NCI-H446 treated with DMSO at 0.1 percent for 48 hours (cell line): ENCODE measurements at places on chromosomes 5 and 9.

DNA sequence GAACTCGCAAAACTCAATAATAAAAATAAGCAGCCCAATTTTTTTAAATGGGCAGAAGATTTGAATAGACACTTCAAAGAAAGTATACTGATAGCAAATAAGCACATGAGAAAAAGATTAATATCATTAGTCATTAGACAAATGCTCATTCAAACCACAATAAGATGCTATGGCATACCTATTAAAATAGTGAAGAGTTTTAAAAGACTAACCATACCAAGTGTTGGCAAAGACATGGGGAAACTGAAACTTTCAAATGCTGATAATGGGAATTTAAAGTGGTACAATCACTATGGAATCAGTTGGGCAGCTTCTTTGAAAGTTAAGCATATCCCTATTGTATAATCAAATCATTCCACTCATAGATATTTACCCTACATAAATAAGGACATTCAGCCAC is 26.6 kb upstream of the ORM1 start:
- no peak for DNase-seq

DNA sequence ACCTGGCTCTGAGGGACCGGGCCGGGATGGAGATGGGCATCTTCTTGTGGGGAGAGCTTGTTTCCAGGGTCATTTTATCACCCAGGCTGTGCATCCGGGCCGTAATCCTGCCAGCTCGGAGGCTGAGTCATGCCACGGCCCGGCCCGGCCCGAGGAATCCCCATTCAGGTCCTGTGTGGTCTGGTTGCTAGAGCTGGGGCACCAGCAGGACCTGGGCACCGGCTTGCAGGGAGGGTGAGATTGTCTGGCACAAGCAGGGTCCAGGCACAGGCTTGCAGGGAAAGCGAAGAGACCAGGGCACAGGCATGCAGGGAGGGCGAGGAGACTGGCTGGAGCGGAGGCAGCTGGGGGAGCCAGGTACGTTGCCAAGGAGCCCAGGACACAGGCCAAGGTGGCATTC is 106.8 kb downstream of the RXRA start:
- no peak for DNase-seq

DNA sequence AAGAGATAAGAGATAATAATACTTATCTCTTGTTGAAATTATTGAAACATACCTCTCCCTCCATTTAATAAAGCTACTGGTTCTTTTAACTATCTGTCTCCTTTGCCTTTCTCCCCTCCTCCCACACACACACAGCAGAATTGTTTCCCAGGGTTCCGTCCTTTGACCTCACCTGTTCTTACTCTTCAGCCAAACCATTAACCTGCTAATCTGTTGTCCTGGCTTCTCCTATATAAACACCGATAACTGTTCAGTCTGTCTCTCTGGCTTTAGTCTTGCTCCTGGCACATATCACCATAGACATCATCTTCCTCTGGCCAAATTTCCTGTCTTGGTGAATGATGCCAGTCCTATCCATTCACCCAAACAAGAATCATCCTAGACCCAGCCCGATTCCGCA is 7.7 kb downstream of the RHOBTB3 start:
- DNase-seq: no peak

DNA sequence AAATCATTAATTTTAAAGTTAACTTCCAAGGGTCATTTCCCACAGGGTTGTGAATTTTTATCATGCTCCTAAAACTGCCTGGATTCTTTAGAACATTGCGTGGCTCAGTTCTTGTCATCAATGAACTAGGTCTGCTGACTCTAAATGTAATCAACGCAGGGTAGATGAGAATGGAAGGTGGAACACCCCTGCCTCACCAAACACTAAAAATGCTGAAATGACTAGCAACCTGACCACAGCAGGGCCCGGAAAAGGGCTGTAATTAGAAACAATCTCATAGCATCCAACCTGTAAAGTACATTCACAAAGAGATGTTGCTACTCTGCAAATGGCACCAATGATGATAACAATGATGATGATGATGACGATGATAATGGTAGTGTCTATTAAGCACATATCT is 356.9 kb downstream of the DEPDC1B start:
- DNase-seq: no peak

- DNase-seq: no peak
Measured at GRCh38 chr5:179417696-179418095, 72.4 kb upstream of the ADAMTS2 start.

GRCh38 chr5:5688925-5689310 is 266.4 kb downstream of the ICE1 start:
- DNase-seq: no peak

- no peak for DNase-seq
Measured at GRCh38 chr5:178346607-178347334, 114.2 kb upstream of the PHYKPL start.

DNA sequence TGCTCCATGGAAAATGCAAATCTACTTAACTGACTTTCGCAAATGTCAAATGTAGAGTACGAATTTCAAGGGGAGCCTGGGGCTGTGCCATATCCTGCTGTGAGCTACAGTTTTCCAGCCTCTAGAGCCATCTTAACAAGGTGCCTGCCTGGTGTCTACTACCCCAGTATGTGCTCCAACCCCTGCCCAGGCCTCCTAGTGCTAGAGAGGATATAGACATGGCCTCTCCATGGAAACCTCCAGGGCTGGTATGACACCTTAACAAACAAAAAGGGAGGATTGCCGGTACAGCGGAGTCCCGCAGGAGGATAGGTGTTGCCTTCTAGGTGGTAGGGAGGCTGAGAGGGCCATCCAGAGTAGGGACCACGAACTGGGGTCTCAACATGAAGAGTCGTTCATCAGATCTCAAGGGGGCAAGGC is 13.6 kb upstream of the IL3 start:
- no peak for DNase-seq

DNA sequence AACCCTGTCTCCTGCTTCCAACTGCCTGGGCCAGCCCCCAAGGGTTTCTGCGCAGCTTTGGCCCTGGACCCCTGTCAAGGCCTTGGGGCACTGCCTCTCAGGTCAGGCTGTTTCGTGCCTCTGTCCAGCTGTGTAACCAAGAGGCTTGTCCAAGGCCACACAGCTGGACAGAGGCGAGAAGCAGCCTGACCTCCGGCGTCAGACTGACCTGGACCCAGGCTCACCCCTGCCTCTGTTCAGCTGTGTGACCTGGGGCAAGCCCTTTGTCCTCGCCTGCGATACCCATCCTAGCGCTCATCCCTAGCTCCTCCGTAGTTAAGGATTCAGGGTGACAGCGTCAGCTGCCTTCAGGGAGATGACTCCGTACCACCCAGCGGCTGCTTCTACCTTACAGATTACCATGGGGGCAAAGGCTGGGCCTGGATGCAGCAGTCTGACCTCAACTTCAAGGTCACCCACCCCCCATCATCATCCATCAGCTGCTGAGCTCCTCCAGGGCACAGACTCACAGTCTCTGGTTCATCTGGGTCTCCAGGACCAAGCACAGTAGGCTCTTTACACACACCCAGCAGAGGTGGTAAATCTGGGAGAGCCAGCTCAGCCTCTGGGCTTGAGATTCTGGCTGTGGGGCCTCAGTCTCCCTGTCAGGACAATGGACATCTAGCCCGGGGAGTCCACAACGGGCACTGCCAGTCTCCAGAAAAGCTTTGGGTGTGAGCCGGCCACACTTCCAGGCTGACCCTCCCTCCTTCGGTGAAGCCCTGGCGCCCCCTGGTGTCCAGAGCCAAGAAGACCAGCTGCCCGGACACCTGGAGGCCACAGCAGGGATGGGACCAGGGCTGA is 7.9 kb downstream of the AK1 start:
- no peak for DNase-seq

GRCh38 chr5:53059281-53059680 is 50.3 kb downstream of the MOCS2 start:
- no peak for DNase-seq

GRCh38 chr5:174083056-174083827 is 37.7 kb downstream of the NSG2 start:
- DNase-seq: no peak

DNA sequence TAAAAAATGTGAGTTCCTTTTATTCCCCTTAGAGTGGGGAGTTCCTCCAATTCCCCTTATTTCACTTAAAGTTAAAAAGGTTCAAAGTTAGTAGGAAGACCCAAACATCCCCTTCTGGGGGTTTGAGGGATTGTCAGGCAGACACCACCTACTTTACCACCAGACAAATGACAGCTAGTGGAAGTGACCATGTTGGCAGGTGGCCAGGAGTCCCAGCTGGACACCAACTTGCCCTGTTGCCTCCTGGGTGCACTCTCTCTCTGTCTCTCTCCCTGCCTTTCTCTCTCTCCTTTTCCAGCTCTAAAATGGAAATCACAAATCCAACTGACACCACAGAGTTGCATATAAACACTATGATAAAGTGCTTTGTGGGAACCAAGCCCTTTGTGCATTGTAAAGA is 307.7 kb upstream of the TLE4 start:
- DNase-seq: no peak

DNA sequence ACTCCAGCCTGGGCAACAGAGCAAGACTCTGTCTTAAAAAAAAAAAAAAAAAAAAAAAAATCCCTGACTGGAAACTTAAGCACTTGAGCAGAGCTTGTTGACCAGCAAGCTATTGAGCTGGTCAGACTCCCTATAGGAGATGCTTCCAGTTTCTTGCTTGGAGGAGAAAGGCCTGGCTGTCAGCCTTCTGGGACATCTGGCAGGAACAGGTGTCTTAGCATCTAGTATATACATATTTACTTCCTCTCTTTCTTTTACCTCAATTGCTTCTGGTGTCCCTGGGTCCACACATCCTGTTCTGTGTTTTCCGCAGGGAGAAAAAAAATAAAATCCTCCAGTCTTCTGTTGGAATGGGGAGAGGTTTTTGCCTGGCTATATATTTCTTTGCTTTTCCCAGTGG is 60.1 kb downstream of the PRKACG start:
- no peak for DNase-seq

DNA sequence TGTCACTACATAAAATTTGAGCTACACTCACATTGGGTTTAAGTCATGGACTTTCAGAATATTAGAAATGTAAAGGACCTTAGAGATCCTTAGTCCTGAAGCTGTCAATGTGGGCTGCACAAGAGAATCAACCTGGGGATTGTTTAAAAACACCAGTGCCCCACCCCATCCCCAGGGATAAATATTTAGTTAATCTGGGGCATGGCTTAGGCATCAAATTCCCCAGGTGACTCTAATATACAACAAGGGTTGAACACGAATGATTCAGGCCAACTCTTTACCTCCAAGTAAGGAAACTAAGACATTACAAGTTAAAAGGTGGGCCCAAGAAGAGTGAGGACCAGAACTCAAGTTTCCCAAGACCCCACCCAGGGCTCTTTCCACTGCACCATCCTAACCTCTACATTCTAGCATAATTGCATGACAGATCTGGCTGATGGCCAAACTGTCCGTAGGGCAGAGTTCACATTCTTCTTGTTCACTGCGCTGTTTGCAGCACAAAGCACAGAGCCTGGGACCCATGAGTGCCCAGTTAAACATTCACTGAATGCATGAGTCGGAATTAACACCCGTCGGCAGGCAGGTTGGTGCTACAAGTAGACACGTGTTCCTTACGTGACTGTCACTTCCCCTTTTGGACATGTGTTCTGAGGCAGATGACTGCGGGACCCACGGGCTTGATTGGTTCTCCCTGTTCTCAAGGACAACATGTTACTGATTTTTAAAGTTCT is 25.2 kb downstream of the CYFIP2 start:
- no peak for DNase-seq

- no peak for DNase-seq
Measured at GRCh38 chr5:50969151-50970031, 303.0 kb downstream of the PARP8 start.

- DNase-seq: no peak
Measured at GRCh38 chr5:153480401-153480800, 10.1 kb upstream of the GRIA1 start.

DNA sequence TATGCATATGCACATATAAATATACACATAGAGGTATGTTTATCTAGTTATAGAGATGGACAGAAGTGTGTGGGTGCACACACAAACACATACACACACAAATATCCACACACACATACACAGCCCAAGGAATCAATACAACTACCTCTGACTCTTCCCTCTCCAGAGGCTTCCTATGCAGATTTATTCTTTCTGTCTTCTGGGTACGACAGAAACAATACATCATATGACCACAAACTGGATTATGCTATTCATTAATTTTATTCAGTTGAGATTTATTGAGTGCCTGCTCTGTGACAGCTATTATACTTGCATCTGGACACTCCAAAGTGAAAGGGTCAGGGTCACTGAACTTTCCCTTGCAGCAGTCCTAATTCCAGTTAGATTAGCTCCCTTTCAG is 155.8 kb downstream of the BRINP1 start:
- no peak for DNase-seq

DNA sequence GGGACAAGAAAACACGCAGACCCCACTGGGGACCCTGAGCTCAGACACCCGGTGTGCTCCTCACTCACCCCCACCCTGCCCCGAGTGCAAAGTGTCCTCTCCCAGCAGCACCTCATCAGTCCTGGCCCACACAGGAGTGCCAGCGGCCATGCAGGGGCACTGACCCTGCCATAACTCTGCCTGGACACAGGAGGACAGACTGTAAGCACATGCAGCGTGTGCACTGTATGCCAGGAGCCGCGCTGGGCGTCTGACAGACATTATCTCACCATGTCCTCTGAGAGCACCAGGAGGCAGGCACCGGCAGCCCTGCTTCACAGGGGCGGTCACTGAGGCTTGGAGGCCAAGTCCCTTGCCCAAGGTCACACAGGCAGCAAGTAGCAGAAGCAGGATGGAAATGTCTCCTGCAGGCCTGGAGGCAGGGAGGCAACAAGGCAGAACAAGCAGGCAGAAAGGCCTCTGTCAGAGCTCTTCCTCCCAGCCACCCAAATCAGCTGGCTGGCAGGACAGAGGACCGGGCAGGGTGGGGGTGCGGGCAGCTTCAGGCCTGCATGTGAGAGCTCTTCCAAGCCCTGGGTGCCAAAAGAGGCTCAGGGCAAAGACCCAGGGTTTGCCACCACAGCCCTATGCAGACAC is 8.4 kb downstream of the EEIG1 start:
- DNase-seq: no peak

DNA sequence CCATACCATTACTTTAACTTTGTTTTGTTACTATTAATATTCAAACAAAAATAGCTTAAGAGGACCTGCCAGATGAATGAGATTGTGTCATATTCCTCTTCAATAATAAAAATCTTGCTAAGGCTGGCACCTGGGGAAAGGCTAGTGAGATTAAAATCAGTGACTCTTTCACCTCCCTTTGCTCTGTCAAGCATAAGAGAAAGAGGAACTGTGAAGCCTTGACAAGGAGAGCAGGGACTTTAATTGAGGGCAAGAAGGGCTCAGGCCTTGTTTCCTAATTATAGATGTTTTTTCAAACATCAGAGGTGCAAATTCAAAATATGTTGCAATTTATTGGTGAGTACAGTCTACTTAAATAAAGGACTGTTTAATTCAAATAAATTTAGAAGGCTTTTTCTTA is 91.7 kb downstream of the SPATA31D1 start:
- no peak for DNase-seq

DNA sequence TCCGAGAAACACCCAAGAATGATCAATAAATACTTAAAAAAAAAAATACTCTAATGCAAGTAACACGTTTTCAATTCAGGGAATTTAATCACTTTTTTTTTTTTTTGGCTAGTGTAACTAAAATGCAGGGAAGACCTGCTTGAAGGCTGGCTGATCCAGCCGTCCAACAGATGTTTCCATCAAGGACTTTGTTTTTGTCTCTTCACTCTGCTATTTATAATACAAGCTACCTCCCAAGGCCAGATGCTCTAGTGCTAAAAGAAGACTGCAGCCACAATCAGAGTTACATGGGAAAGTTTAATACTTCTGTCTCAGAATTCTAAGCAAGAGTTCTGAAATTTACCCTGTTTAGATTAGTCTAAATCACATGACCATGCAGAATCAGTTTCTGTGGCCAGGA is 14.5 kb downstream of the TBCA start:
- DNase-seq: no peak
